ENCODE measurements at places on chromosomes 4 and X. TPM values are rescaled to one million over a fixed set of nuclear protein-coding genes. Genes with fewer than 3 reads are reported as not detected.

Gene PHOX2B
- not detected for total RNA-seq

Gene HS6ST2
- total RNA-seq, result 0.25 TPM

Gene ANXA10
- total RNA-seq, result 10.7 TPM

Gene ZNF732
- total RNA-seq, result 0.66 TPM

Gene P2RY4
- not detected for total RNA-seq

Gene NXF2B
- total RNA-seq, result not detected

Gene STPG2
- total RNA-seq, result not detected

Gene ITGB1BP2
- 1.00 TPM for total RNA-seq

Gene ZDHHC9
- 16.7 TPM for total RNA-seq

Gene BST1
- 3.1 TPM for total RNA-seq

Gene PF4V1
- total RNA-seq, result 0.33 TPM

Gene ADH1C
- total RNA-seq, result 0.44 TPM

Gene H2BW2
- not detected for total RNA-seq

Gene TCEAL8
- 139 TPM for total RNA-seq

Gene KLHL4
- 4.8 TPM for total RNA-seq

Gene TMSB15A
- 8.7 TPM for total RNA-seq

Gene TMSB15C
- total RNA-seq, result 6.2 TPM

Gene TEX13D
- not detected for total RNA-seq

Gene ERAS
- not detected for total RNA-seq

Gene PAGE1
- total RNA-seq, result not detected

Gene CEP135
- 15.2 TPM for total RNA-seq

Gene DRP2
- 1.7 TPM for total RNA-seq

Gene EDA2R
- 12.6 TPM for total RNA-seq

Gene EGF
- 1.3 TPM for total RNA-seq

Gene SPACA5
- not detected for total RNA-seq

Gene PABPC1L2B
- total RNA-seq, result not detected

Gene GJB1
- not detected for total RNA-seq

Gene ATP2B3
- under 0.01 TPM for total RNA-seq

Gene GAGE13
- total RNA-seq, result not detected

Gene GSX2
- 0.12 TPM for total RNA-seq

Gene SPANXN3
- total RNA-seq, result not detected

Gene CFI
- total RNA-seq, result 3.0 TPM

Gene CSTF2
- total RNA-seq, result 28.0 TPM

Gene DEFB131A
- not detected for total RNA-seq

Gene TEX11
- total RNA-seq, result not detected

Gene WWC2
- total RNA-seq, result 26.8 TPM

Gene GUCY1B1
- total RNA-seq, result 4.4 TPM

Gene WFS1
- 19.3 TPM for total RNA-seq

Gene RS1
- not detected for total RNA-seq

Gene PAGE5
- total RNA-seq, result not detected

Gene SHISA3
- 0.12 TPM for total RNA-seq

Gene DMRTC1B
- total RNA-seq, result not detected

Gene SPANXC
- not detected for total RNA-seq

Gene ALB
- 0.12 TPM for total RNA-seq

Gene PRKX
- 18.4 TPM for total RNA-seq

Gene FRMD7
- total RNA-seq, result not detected

Gene VCX
- total RNA-seq, result not detected

Gene OPRPN
- not detected for total RNA-seq

Gene RASSF6
- not detected for total RNA-seq

Gene TXK
- not detected for total RNA-seq

Gene KCNIP4
- not detected for total RNA-seq
